Nephron progenitor cell (in vitro differentiated cells): ENCODE measurements at places on chromosomes 2 and 18.

GRCh38 chr2:30670453-30670852, 136.8 kb downstream of the CAPN13 start:
- DNase-seq, result no peak

DNA sequence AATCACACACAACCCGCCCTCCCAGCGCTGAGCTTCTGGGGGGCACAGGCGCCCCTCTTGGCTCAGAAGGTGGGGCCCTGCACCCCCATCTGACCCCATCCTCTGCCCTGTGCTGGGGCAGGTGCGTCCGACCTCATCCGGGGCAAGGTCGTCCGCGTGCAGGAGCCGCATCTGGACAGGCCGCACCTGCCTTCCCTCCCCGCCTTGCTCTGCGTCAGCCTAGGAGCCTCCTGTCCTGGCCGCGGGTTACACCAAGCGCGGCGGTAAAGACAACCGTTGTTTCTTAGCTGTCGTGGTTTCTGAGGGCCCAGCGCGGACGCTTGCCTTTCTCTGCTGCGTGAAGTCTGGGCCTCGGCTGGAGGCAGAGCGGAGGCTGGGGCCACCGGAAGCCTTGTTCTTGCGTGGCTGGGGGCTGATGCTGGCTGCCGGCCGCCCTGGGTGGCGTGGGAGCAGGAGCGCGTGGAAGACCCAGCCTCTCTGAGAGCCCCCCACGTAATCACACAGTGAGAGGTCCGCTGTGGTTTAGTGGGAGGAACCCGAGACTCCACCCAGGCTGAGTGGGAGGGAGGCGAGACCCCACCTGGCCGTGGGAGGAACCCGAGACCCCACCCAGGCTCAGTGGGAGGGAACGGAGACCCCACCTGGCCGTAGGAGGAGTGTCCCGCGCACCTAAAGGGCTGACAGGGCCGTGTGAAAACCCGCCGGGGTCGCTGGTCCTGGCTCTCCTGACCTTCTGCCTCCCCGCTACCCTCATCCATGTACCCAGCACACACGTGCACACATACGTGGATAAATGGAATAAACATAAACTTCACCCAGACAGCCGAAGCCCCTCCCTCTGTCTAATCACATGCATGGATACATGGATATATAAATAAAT, 51.8 kb downstream of the KCNG2 start:
- no peak for DNase-seq

DNA sequence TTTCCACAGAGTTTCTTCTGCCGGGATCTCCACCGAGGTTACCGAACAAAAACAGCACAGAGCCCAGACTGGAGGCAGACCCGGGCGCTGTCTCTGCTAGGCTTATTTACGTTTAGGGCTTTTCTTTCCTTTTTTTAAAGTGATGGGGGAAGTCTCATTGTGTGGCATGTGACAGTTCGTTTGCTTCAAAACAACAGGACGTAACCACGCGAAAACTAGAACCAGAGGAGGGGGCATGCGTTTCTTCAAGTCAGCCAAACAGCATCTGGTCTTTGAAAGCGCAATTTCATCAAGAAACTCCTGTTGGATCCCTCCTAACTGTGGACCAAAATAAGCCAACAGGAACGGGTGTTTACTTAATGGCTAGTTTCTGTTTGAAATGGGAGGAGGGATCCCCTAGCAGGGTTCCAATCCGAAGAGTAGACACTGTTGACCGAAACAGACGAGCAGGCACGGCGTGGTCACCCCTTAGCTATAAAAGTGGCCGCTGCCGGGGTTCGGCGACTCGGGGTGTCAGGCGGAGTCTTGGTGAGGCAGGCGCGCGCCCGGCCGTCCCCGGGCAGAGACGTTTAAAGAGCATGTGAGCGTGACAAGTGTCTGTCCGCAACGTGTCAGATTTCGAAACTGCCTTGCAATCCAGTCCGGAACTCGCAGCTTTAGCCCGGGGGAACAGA, 997 bp upstream of the TGIF1 start:
- peak; percentile 70 for DNase-seq

DNA sequence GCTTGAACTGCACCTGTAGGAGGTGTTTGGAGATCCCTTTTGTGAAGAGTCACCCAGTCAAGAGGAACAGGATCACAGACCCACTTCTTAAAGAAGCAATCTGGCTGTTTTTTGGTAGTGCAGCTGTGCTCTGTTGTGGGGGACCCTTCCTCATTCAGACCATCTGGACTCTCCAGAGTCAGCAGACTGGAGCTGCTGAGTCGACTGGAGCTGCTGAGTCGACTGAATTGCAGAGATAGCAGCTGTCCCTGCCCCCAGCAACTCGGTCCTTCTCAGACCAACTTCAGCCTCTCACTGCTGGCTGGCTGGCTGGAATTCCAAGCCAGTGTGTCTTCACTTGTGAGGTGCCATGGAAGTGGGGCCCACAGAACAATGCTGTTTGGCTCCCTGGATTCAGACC, 56.8 kb downstream of the GTF3C3 start:
- DNase-seq, result no peak

DNA sequence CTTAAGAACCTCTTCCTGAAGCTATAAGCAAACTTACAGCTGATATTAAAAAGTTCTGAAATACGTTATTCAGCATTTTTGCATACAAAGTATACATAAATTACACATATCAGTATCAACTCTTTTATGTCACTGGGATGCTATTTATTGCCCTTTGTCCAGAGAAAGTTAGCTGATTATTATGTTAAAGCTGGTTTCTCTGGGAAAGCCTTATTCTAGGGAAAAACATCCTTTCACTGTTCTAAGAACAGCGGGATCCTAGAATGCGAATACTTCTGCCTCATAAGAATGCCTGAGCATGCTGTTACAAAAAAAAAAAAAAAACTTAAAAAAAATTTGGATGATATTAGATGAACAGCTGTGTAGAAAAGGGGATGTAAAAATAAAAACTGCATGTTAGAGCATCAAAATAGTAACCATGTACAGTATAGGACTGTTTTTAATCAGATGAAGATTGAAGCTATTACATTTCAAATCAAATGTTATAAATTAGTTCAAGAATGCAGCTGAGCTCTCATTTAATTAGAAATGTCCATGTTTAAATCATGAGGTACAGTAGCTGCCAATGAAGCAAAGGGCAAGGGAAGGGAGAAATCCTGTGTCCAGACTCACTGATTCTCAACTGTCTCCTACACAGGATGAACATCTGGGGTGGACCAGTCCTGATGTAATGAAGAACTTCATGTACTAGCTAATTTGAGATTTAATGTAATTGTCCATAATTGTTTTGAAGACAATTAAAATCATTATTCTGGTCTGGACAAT, 8.2 kb downstream of the FTCDNL1 start:
- no peak for DNase-seq

DNA sequence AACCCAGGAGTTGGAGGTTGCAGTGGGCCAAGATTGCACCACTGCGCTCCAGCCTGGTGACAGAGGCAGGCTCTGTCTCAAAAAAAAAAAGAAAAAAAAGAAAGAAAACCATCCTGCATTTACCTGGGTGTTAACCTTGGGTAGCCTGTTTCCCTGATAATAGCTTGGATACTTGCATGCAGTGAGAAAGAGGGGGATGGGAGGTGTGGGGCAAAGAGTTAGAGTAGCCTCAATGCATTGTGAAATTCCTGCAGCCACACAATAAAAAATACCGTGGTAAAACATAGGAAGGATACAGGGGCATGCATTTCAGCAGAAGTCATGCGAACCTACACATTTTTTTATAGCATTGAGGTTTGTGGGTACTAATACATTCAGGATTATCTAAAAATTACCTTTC, 76.6 kb upstream of the ZNF516 start:
- DNase-seq, result no peak

- DNase-seq, result no peak
Measured at GRCh38 chr2:64625299-64626145, 28.2 kb downstream of the SERTAD2 start.

- DNase-seq, result no peak
Measured at GRCh38 chr2:36338827-36339145, 16.8 kb upstream of the CRIM1 start.

DNA sequence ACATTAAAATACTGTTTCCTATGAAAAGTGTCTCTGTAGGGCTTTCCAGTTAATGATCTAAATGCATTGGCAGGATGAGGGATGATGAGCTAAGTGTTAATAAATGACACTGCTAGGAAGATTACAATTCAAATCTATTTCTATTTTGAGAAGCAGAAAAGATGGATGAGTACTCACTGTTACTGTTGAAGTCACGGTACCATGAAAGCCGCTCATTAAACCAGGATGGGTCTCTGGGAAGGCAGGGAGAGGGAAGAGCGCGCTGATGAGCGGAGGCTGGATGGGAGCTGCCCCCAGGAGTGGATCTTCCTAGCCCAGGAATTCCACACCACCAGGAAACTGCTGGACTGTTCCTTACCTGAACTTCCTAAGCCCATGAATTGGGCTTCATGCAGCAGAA, 27.1 kb upstream of the TXNDC2 start:
- no peak for DNase-seq

GRCh38 chr2:25358836-25359235, 17.1 kb upstream of the DNMT3A start:
- DNase-seq, result no peak

GRCh38 chr2:220586980-220587530, 959.6 kb downstream of the SLC4A3 start:
- DNase-seq, result no peak

- DNase-seq, result peak; percentile 52
Measured at GRCh38 chr2:42369532-42370229, 8.7 kb upstream of the COX7A2L start.

DNA sequence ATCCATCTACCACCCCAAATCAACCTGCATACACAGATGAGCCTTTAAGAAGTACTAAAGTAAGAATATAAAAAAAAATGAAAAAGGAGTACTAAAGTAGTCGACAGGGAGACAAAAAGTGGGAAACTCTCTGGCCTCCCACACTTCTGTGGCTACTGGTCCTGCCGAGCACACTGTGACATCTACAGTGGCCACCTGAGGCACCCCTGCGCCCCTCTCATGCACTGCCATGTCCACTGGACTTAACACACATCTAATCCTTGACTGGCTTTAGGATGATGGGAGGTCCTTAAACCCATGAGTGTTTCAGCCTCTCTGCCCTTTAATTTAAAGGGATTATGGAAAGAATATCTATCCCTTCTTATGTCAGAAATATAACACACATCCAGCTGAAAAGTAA, 71.2 kb downstream of the MREG start:
- no peak for DNase-seq

- DNase-seq, result peak; percentile 88
Measured at GRCh38 chr2:96868555-96869280, 1.2 kb downstream of the SEMA4C start.

- peak; percentile 44 for DNase-seq
Measured at GRCh38 chr2:191869178-191869577, 22.3 kb upstream of the CAVIN2 start.

DNA sequence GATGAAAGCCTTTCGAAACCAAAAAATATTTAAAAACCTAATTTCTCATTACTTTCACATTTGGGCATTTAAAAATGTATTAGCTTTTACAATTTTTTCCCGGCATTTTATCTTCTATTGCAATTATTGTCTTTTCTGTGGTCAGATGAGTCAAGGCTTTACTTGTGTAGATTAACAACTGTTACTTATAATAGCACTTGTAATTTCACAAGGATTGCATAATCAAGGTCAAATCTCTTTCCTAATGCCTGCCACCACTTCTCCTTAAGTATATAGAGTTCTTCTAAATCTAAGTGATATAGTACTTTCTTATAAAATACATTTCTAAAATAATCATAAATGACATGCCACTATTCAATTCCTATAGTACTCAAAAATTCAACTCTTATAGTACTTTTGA, 67.2 kb downstream of the SLC8A1 start:
- DNase-seq, result no peak

GRCh38 chr2:23604731-23605130, 219.8 kb downstream of the KLHL29 start:
- DNase-seq, result no peak

GRCh38 chr2:207113414-207113813, 52.3 kb downstream of the KLF7 start:
- DNase-seq, result no peak

- DNase-seq, result no peak
Measured at GRCh38 chr2:107804608-107805498, 21.8 kb upstream of the RGPD4 start.

- no peak for DNase-seq
Measured at GRCh38 chr2:87995756-87996155, 20.6 kb downstream of the RNU2-63P start.

GRCh38 chr2:18368008-18368407, 192.4 kb downstream of the RDH14 start:
- no peak for DNase-seq

GRCh38 chr2:105082107-105082506, 44.2 kb downstream of the MRPS9 start:
- no peak for DNase-seq

- no peak for DNase-seq
Measured at GRCh38 chr2:23532391-23533337, 147.7 kb downstream of the KLHL29 start.

- DNase-seq, result no peak
Measured at GRCh38 chr18:52216666-52217065, 123.3 kb upstream of the DCC start.

- no peak for DNase-seq
Measured at GRCh38 chr2:126739141-126739540, 83.2 kb downstream of the GYPC start.

DNA sequence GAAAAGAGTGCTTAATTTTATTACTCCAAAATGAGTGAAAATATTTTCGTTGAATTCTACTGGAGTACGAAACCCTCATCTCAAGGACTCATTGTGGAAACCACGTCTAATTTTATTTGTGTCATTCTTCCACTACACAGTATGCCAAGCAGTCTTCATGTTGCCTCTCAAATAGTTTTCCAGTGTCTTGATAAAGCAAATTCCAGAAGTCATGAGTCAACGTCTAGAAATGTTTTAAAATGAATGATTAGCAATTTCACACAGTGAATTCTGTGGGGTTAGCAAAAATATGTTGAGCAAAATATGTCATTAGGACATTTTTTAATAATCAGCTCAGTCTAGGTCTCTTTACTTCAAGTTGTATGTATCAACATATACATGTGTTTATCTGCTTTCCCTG, 865.5 kb downstream of the DSC3 start:
- DNase-seq, result no peak

- no peak for DNase-seq
Measured at GRCh38 chr18:58570360-58571064, 58.4 kb downstream of the ALPK2 start.

DNA sequence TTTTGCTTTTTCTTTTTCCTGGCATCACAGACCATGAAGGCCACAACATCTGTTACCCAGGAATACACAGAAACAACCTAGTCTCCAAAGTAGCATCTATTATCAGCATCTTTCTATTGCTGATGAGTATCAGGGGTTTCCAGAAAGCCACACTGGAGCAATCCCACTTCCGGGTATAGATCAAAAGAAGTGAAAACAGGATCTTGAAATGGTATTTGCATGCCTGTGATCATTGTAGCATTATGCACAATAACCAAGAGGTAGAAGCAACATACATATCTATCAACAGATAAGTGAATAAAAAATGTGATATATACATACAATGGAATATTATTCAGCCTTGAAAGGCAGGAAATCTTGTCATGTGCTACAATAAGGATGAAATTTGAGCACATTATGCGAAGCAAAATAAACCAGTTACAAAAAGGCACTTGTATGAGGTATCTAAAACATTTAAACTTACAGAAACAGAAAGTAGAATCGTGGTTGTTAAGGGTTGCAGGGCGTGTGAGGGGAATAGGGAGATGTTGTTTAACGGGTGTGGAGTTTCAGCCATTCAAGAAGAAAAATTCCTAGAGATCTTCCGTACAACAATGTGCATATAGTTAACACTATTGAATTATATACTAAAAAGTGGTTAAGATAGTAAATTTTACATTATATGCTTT, 115.1 kb downstream of the KCNE4 start:
- no peak for DNase-seq
